ENCODE measurements at places on chromosomes 1 and 21.

- DNase-seq = no peak
These were observed 58.5 kb upstream of the ASB17 start for GRCh38 chr1:75990686-75991085.

- no peak for DNase-seq
These were observed 355.8 kb upstream of the LYPLAL1 start for GRCh38 chr1:218817691-218818465.

- DNase-seq = no peak
These were observed 27.3 kb upstream of the TP53BP2 start for GRCh38 chr1:223873044-223873443.

DNA sequence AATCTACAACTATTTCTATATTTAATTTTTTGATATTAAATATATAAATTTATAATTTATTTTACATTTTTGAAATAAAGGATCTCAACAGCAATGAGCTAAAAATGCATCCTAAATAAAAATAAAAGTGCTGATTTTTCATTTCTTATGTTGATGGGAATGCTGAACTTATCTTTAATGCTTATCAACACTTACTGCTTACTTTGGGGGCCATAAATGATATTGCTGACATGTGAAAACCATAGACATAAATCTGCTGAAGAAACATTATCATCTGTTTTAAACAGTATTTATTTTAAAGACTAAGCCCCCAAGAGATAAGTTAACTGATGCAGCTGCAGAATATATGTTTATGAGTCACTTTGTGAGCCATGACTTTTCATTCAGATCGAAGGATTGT lies 594.1 kb upstream of the PKN2 start:
- DNase-seq = no peak

DNA sequence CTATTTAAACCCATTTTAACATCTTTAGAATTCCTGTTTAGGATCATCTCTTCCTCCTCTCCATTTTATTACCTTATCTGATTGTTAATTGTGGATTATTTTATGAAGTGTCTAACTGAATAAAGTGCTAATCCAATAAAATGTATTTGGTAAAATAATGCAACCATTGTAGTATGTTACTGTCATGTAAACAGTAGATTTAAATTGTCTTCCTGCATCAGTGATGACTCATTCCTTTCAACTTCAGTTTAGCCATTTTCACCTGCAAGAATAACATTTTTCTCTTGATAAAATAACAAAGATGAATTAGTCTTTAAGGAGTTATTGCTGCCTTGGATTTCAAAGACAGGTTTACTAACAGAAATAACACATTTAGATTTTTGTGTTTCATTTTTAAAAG lies 5.4 kb downstream of the PPP2R5A start:
- DNase-seq = no peak

DNA sequence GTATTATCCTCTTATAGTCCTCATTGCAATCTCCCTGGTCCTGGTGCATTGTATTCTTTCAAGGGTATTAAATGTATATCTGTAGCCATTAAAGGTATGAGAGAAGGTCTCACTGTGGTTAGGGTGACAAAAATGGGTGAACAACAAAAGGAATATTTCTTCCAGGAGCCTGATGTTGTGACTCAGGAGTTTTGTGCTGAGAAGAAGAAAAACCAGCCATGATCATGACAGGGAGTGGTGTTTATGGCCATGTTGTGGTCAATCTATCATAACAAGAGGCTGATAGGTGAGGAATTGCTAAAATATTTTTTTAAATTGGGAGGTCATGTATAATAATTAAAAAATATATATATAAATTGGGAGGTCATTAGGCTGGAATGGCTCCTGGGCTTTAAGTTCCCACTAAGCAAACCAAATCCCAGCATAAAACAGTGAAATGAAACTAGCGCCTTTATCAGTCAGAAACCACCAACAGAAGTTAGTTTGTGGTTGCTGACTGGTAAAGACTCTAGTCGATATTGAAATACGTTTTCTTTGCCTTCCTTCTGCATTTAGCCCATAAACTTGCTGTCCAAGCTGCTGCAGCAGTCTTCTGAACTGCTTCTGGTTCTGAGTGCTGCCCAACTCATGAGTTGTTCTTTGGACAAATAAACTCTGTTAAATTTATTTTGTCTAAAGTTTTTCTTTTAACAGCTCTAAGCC lies 60.3 kb downstream of the TBX19 start:
- no peak for DNase-seq

DNA sequence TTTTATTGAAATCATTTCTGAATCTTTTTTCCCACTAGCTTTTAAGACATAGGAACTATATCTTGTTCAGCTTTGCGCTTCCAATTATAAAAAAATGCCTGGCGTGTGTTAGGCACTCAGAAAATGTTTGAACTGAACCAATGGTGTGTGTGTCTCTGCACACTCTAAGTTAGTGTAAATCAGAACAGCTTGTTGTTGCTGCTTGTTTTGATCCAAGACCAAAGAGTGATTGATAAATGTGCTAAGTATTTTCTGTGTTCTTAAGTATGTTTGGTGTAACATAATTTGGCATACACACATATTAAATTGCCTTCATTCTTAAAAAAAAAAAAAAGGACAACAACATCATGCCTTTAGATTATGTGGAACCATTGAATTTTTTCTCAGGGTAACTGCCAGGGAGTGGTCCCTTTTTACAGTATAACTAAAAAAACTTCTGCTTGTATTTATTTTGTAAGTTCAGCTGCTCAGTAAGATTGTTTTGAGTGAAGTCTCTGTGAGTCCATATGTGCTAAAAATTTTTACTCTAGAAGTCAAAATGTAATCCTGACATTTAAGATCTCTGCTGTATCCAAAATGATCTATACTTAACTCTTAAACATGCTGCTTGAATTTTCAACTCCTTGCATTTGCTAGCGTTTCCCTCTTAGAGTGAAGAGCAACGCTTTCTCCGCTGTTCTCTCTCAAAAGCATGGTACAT lies 8.7 kb downstream of the CD55 start:
- DNase-seq = no peak

DNA sequence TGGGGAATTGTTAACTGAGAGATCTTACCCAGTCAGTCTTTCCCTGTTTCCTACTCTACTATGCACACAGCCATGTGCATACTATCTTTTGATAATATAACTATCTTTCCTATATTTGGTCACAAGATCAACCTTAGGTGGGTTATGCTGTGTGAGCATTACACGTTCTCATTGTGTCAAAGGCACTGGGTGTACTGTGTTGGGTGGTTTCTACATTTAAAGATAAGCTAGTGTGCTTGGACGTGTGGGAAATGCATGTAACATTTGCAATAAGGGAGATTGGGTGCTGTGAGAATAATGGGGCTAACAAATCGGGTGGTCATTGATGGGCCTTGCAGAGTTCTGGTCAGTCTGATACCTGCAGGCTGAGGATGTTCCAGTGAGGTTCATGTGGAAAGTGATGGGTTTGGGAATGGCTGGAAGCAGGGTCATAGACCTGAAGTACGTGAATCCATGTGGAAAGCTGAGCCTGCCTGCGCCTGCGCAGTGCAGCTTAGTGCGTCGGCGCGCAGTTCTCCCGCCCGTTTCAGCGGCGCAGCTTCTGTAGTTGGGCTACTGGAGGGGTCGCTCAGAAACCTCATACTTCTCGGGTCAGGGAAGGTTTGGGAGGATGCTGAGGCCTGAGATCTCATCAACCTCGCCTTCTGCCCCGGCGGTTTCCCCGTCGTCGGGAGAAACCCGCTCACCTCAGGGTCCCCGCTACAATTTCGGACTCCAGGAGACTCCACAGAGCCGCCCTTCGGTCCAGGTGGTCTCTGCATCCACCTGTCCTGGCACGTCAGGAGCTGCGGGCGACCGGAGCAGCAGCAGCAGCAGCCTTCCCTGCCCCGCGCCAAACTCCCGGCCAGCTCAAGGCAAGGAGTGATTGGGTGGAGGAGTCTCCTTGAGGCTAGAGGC lies at the start of gene MSH4:
TSS of gene MSH4 (plus strand) at position 507 of the 897 bp plus-strand sequence. CDS start at position 611, 104 bp downstream.
- no peak for DNase-seq

GRCh38 chr1:22221233-22221780 lies 78.4 kb upstream of the WNT4 start:
- no peak for DNase-seq

- DNase-seq = no peak
These were observed 31.7 kb downstream of the SLC66A1 start for GRCh38 chr1:19343617-19344350.

GRCh38 chr21:45499201-45499750 lies 43.0 kb downstream of the SLC19A1 start:
- no peak for DNase-seq

GRCh38 chr1:207948536-207949250 lies 37.8 kb upstream of the CD34 start:
- no peak for DNase-seq

- no peak for DNase-seq
These were observed 404.1 kb downstream of the PTPRU start for GRCh38 chr1:29640428-29640785.

DNA sequence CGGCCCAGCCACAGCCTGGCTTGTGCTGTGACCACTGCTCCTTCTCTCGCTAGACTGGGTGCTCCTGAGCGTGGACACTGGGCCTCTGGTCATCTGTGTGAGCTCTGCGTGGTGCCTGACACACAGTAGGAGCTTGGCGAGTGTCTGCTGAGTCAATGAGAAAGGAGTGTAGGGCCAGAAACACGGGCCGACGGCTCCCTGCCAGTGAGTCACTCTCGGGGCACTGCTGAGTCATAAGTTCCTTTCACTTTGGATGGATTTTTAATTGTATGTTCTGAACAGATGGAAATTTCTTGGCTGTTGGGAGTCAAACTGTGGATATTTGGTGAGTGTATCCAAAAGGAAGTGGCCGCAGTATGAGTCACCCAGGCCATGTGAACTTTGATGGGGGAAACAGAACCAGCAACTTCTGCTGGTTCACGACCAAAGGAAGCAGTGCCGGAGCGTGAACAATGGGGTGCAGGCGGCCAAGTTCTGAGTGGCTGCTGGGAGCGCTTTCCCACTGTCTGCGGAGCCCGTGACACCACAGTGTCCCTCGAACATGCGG lies 41.0 kb upstream of the COL18A1 start:
- no peak for DNase-seq

GRCh38 chr1:56491441-56491840 lies 87.9 kb downstream of the PLPP3 start:
- DNase-seq = no peak

DNA sequence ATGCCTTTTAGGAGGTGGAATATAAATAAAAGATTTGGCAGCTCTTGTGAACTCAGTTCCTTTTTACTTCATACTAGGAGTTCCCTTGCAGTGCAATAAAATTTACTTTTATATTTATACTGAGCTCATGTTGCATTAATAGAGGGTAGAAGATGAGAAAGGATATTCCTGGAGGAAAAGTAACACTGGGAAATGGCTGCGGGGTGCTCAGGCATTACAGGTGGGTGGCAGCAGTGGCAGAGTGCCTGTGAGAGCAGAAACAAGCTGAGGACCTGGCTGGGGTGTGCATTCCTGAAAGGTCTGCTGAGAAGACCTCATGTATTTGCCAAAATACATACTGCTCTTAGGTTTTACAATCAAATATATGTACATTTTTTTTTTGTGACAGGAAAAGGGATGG lies 126.9 kb downstream of the COQ8A start:
- no peak for DNase-seq

GRCh38 chr1:50978852-50979781 lies 9.1 kb downstream of the CDKN2C start:
- DNase-seq = no peak

DNA sequence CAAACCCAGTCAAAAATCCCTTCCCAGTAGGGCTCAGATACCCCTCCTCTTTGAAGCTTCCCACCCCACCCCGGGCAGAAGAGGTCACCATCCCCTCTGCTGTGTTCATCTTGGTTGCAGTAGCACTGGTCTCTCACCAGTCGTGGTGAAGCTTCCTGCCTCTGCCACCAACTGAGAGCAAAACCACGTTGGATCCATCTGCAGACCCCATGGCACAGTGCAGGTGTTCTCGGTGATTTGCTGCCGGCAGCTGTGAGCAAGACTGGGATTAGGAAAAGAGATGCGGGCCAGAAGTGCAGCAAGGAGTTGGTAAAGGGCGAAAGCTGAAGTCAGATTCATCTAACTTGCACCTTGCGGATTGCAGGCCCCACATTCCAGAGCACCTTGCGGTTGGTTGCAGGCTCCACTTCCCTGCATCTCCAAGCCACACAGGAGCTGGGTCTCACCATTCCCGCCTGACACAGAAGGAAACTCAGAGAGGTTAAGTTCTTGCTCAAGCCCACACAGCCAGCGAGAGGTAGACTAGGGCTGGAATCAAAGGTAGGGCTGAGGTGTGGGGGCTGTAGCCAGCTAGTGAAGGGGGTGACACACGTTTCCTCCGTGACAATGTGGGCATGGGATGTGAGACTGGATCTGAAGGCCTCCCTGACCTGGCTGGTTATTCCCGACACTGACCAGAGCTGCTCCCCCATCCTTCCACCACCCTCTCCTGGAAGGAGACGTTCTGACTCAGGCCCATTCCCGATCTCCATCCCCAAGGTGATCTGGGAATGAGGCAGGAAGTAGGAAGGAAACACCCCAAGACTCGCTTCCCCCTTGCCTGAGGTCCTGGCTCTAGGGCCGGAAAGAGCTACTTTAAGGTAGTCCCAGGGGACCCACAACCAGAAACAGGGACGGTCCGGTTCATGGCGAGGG lies 3.3 kb upstream of the FAM110D start:
- no peak for DNase-seq

GRCh38 chr1:164577291-164577690 lies 18.3 kb downstream of the PBX1 start:
- no peak for DNase-seq

GRCh38 chr1:241081473-241081872 lies 275.5 kb downstream of the RGS7 start:
- no peak for DNase-seq

DNA sequence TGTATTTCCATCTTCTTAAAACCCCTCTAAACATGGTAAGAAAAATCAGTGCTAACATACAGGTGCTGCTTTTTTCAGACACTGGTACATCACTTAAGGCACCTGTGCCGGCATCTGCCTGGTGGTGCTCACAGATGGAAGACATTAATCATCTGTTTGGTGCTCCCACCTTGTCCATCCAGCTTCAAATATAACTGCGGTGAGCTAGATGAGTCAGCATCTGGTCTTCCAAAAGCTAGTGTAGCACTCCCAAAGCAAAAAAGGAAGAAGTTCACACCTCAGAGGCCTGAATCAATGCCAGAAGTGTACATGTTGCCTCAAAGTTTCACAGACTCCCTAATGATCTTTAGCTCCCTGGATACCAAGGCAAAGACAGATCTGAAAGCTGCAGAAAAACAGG lies 44.4 kb downstream of the TM2D1 start:
- DNase-seq = no peak

DNA sequence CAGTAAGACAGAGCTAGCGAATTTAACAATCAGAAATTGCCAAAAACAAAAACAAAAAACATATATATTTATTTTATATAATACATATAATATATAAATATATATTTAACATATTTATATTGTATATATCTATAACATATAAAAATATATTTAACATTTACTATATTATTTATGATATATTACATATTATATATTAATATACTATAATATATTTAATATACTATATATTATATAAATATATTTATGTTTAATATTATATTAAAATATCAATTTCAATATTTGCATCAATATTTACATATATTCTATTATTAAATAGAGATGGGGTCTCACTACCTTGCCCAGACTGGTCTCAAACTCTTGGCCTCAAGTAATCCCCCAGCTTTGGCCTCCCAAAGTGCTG lies 50.9 kb downstream of the TBX19 start:
- DNase-seq = no peak

All from esophagus squamous epithelium (tissue), 5 donors.